Amygdala (tissue), 56 donors: ENCODE measurements at places on chromosomes 1 and 21.

GRCh38 chr1:180003026-180003695 lies 48.6 kb downstream of the CEP350 start:
- no peak for DNase-seq

DNA sequence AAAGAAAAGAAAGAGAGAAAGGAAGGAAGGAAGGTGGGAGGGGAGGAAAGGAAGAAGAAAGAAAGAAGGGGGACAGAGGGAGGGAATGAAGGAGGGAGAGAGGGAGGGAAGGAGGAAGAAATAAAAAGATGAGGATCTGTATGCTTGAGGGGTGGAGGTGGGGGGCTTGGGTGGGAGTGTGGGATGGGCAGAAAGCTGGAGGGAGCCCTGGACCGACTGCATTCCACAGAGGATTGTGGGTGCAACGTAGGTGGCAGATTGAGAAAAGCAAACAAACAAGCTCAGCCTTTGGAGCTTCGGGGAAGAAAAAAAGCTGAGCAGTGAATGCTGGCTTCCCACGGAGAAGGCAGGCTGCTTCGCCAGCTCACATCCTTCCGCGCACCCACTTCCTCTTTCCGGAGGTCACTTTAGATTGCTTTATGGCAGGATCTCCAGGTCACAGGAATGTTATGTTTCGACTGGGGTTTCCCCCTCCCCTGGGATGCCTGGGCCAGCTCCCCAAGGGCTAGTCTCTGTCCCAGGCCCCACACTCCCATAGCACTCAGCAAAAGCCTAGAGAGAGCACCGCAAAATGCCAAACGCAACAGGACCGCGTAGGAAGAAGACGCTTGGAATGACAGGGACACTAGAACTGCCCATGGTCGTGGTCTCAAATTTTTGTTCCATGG lies 20.7 kb upstream of the LGALS8 start:
- peak; percentile 12 for DNase-seq

DNA sequence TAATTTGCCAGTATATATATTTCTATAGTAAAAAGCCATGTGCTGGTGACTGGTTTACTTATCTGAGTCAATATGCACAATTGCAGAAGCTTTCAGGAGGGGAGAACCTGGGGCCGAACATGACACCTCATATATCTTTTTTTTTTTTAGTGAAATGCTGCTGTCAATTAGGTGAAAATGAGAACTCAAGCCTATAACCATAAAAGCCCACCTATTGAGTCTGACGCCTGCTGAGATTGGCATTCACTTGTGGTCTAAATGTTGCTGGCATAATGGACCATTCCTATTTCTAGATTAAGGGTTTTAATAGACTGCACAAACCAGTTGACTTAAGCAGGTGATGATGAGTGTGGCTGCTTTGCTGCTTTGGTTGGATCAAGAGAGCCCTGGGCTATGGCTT lies 10.8 kb downstream of the NTMT2 start:
- DNase-seq = no peak

GRCh38 chr1:153929981-153930948 lies 7.5 kb upstream of the GATAD2B start:
- no peak for DNase-seq

DNA sequence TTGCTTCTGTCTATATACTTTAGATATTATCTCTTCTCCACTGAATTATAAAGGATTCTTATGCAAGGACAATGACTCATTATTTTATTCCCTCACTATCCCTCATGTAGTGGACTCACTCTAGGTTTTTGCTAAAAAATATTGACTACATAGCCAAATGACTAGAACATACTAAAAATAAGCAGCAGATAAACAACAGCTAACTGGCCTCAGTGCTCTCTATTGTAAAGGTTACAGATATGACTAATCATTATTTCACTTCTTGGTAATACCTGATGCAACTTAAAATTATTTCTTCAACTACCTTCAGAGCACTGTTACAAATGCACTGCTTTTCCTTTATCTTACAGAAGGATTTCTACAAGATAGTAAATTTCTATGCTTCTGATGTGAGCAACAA lies 147.6 kb upstream of the DEPDC1 start:
- no peak for DNase-seq

DNA sequence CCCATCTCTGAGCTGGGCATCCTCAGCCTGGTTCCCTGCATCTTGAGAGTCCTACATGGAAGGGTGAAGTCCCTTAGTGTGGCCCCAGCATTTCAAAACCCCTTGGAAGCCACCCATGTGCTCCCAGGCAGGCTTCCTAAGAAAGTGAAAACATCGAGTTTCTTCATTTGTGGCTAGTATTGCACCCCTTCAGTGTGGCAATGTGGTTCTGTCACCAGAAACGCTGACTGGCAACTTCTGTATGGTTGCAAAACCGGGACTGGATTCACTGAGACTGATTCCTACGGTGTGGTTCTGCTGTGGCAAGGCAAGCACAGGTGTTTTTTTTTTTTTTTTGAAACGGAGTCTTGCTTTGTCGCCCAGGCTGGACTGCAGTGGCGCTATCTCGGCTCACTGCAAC lies 9.0 kb upstream of the IFNGR2 start:
- no peak for DNase-seq

DNA sequence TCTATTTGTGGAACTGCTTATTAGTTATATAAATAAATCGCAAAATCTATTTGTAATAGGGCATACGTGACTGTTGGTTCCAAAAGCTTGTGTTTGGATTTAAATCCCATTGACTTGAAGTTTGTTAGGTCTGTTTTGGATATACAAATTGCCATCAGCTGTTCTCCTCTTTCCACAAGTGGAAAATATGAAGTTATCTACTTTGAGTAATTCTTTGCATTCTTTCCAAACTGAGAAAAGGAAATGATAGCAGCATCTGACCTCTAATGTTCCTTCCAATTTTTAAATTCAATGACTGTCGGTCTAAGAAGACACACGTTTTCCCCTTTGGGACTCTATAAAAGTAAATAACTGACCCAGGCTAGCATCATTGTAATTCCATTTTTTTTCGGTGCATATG lies 165.7 kb upstream of the SGIP1 start:
- DNase-seq = no peak

DNA sequence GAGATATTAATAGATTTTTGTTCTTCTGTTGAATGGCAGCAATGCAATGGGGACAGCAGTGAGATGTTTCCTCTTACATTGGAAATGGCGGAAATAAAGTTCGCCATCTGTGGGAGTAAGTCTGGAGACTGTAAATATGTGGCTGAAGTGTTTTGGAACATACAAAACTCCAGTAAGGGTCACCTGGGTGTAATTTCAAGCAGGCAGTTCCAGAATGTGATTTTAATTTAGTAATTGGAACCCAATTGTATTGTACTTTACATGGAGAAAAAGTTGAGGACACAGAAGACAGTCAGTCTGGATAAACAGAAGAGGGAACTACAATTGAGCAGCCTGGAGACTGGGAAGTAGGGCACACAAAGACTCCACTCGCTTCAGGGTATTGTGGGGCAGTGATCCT lies 108.6 kb downstream of the NTMT2 start:
- no peak for DNase-seq

- DNase-seq = no peak
These were observed 31.1 kb downstream of the LDLRAD2 start for GRCh38 chr1:21843208-21843607.

GRCh38 chr1:208203127-208203847 lies 40.9 kb downstream of the PLXNA2 start:
- DNase-seq = no peak

DNA sequence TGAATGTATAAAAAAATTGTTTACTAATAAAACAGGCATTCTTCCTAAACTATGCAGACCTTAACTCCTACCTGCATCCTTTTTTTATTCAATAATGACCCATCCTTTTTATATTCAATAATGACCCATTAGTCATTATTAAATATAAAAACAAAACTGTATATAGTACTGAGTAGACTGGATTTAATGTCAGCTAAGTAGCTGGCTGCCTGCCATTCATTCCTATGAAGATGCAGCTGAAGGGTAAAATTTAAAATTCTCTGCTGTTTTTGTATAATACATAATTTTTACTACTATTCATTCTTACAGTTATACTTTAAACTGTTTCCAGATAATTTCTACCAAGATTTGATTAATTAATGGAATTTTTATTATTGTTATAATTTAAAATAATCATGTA lies 79.3 kb downstream of the DENND1B start:
- no peak for DNase-seq

DNA sequence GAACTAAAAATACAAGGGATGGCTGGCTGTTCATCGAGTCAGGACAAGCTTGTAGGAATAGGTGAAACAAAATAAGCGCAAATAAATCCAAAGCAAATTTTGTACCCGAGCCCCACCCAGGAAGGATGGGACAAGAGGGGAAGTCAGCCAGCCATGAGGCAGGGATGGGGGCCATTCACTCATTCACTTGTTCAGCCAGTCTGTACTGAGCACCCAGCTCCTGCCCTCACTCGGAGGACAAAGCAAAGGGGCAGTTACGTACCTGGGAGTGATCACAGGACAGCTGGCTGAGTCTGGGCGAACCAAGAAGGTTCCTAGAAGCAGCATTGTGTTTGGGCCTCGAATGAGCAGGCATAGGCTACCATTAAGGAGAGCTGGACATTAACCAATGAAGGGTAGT lies 94.0 kb upstream of the VAMP3 start:
- DNase-seq = no peak

DNA sequence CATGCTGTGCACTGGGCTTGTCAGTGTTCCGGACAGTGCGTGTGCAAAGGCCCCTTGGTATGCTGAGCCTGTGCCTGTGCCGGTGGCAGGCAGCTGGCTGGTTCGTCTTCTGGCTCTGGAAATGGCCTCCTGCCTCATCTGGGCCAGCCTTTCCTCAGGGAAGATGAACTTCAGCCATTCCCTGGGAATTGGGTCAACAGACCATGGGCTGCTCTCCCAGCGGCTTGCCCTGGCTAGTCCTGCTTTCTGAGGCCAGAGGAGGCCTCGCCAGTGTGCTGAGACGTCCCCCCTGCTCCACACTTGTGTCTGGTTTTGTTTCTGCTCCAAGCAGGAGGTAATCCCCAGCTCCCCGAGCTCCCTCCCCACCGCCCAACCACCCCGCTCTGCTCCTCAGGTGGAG lies 32.6 kb upstream of the RD3 start:
- DNase-seq = peak; percentile 45

- DNase-seq = no peak
These were observed 192.2 kb downstream of the PLPP3 start for GRCh38 chr1:56387071-56387740.

- DNase-seq = no peak
These were observed 21.3 kb downstream of the DENND2C start for GRCh38 chr1:114648503-114648902.

DNA sequence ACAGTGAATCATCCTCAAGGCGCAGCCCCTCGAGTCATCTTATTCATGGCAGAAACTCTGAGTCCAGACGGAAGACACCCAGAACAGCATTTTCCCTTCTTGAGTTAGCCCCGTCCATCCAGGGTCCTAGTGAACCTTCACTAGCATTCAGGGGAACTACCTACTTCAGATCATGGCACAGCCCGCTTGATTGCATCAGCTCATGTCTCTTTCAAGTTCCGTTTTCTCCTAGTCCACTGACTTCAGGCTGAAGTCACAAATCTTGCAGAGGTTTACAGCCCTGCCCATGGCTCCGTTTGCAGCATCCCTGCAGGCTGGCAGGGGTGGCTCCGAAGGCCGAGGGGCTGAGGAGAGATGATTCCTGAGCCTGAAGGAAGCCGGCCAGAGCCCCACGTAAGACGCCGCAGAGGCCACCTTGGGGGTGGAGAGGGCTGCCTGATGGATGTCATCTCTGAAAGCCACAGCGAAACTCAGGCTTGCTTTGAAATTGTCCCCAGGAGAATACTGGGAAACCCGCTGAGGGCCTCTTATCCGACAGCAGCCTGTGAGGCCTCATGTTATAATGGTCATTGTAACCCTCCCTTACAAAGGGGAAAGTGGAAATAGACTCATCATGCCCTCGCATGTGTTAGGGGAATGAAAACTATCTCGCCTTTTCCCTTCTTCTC lies 310.2 kb upstream of the AJAP1 start:
- no peak for DNase-seq

DNA sequence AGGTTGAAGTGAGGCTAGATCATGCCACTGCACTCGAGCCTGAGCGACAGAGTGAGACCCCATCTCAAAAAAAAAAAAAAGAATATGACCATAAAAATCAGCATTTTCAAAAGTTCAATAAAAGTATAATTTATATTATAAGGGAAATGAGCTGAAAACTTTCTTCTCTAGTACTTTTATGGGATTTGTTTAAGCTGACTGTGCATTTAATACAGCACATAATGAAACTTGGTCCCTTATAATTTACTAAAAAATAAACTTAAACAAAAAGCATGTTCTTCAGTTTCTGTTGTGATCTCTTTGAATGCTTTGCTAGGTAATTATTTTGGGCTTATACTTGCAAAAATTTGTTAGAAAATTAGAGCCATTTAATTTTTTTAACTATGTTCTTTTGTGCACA lies 77.8 kb downstream of the NCAM2 start:
- DNase-seq = no peak

DNA sequence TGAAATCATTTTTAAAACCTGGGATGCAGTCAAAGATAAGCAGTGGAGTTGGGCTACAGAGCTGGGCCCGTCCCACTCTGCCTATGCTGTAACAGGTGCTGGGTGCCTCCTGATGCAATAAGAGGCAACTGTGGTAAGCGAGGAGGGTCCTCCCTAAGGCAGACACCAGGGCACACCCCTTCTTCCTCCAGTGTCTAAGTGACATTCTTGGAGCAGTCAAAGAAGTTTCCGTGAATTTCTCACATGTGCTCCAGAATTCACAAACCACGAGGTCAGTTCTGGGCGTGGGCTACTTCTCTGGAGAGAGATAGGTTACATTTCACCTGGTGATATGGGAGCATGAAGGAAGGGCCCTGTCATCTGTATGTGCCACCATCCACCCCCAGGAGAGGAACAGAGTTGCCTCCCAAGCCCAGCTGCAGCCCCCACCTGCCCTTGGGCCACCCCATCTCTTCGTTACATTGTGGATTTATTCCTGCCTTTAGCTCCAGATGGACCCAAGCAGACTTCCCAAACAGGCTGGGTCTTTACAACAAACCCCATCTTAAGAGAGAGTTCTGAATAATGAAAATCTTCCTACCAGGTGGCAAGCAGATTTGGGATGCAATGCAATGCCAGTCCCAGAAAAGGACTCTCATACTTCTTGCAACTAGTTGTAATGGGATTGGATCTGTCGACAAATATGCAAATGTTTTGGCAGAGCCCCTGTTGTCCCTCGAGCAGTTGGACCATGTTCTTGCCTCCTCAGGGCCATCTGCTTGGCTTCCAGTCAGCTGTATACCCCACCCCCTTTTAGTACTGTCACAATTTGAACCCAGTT lies 82.5 kb upstream of the CNTN2 start:
- DNase-seq = no peak

DNA sequence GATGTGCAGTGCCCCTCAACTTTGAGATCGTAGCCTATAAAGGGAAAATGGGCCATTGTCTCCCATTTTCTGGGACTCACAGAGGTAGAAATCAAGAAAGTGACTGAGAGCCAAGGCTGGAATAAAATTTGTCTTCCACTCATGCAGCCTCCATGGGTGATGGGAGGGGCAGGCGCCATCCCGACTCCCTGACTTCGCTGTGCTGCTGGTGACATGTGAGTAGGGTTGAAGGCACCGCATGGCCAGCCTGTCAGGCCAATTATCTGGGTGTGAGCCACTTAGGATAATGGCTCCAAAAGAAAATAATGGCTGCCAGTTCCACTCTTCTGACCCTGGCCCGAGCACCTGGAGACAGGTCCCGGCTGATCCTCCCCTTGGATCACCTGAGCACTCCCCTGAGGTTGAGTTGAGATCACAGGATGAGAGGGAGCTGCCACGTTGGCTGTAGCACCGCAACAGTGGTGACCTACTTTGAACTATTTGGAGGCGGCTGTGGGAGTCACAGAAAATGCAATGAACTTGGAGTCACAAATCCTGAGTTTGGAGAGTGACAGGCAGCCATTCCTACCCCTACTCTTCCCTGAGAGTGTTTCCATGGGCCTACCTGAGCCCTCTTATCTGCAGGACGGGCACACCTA lies 26.3 kb downstream of the CAPN9 start:
- no peak for DNase-seq
